ENCODE measurements at places on chromosomes 12 and 14.

GRCh38 chr14:23694949-23695663 is 58.9 kb downstream of the DHRS2 start:
- no peak for DNase-seq

DNA sequence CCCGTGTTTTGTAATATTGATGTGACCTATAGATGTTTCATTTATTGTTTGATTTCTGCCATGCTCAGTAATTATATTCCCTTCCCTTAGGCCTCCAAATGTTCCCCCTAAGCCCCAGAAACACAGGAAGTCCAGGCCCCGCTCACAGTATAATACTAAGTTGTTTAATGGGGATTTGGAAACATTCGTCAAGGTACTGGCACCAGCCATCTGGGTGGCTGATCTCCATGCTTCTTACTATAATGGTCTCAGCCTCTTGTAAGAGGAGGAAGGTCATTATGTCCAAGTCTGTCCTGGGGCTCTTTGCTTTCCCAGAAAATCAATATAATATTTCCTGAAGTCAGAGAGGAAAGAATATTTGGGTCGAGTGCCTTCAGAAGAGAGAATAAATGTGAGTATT is 130.9 kb downstream of the KICS2 start:
- DNase-seq, result no peak

DNA sequence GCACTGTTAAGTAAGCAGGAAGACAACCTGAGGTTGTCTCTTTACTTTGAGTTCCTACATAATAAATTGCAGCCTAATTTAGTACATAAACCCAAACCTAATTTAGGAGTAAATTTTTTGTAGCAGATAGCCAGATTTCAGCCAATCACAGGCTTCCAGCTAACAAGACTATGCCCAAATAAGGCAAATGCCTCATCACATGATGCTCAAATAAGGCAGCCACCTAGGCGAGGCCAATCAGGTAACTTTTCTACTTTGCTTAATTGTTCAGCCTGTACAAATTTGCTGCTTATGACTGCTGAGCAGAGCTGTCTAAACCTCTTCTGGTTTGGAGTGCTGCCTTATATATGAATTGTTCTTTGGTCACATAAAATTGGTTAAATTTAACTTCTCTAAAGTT is 1118.7 kb upstream of the TMEM132C start:
- no peak for DNase-seq

GRCh38 chr12:53849656-53850055 is 89.0 kb upstream of the HOXC13 start:
- no peak for DNase-seq

DNA sequence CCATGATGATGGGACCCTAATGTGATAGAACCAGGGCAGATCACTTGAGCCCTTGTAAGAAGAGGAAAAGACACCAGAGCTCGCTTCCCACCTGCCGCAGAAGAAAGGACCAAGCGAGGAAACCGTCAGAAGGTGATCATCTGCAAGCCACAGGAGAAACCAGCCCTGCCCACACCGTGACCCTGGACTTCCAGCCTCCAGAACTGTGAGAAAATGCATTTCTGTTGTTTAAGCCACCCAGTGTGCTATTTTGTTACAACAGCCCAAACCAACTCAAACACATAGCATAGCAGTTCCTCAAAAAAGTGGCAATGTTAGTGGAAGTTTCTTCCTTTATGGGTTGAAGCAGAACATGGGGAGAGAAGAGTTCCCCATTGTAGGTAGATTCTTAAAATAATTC is 107.9 kb upstream of the BCL2L14 start:
- no peak for DNase-seq

DNA sequence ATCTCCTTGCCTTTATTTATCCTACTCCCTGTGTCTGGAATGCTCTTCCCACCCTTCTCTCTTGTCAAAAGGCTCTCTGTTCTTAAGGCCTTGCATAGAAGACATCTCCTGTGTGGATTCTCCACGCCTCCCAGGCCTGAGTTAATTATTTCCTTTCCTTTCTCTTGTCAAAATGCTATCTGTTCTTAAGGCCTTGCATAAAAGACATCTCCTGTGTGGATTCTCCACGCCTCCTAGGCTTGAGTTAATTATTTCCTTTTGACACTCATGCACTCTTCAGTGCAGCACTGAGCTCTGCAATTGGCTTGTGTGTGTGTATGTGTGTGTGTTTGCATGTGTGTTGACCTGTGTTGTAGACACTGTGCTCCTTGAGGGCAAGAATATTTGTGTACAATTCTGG is 52.1 kb upstream of the DCD start:
- no peak for DNase-seq

GRCh38 chr12:52189376-52190174 is 2.2 kb downstream of the KRT80 start:
- no peak for DNase-seq

GRCh38 chr12:122184517-122184916 is 1.6 kb downstream of the LRRC43 start:
- DNase-seq, result peak; percentile 76

DNA sequence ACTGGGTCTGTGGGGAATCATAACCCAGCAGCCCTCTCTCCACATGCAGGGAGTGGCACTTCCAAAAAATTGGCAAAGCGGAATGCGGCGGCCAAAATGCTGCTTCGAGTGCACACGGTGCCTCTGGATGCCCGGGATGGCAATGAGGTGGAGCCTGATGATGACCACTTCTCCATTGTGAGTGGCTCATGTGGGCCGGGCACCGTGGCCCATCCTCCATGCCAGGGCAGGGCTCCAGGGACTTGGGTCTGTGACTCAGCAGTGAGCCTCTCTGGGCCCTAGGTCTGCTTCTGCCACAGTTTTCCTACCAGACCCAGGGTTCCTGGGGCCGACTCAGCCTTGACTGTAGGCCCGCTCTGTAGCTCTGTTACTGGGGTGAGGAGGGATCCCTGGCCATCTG is 2.2 kb downstream of the NPFF start:
- no peak for DNase-seq

DNA sequence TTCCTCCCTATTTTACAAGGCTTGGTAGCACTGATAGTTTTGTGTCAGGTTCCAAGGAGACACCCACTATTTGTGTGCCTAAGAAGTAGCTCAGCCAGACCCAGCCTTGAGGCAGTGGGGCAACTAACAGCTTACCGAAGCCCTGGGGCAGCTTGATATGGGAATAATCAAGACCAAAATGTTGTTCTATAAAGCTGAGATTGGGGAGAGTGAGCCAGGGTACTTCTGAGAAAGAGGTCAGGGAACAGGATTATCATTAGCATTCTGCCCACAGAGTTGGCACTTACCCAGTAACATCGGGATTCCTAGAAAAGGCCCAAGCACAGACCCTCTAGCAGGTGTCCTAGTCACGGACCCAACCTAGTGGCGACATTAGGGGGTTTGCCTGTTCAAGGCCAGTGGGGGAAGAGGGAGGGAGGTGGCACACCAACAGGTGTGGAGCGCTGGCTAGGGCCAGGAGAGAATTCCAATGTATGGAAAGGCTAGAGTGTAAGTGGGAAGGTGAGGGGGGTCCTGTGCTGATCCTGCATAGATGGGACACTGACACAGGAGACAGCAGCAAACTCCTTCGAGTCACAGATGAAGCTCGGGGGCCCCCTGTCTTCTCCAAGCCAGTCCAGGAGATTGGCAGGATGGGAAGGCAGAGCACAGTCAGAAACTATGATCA is 4.9 kb downstream of the PPP1R3E start:
- DNase-seq, result no peak

GRCh38 chr12:23349564-23349963 is 599.9 kb downstream of the SOX5 start:
- no peak for DNase-seq

- no peak for DNase-seq
Observed at GRCh38 chr14:70190156-70190555, 1.4 kb upstream of the SLC8A3 start.

DNA sequence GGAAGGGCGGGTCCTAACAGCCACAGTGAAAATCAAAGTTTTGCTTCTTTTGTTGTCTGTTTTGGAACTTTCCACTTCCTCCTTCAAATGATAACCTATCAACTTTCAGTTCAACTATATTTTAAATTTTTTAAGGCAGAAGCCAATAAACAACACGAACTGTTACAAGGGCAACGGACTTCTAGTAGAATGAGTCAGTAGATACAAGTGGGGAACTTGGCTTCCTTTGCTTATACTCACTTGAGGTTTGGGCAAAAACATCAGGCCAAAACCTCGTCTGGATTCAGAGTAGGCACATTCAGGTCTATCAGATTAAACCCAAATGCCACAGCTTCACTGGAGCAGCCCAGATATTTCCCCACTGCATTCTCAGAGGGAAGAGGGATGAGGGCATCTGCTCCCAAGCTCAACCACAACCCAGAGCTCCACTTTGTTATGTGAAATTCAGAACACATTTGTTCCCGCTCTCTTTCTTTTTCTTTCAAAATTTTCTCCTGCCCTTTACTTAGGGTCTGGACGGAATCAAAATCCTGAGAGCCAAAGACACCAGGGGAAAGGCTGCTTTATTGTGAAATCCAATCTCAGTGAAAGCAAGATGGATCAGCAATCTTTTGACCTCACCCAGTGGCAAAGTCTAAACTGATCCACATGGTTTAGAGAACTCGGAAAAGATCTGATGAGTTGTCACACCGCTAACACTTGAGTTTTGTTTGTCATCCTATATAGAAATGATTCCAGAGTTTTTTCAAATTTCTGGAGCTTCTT is 152.5 kb upstream of the BTG1 start:
- DNase-seq, result no peak

- DNase-seq, result peak; percentile 71
Observed at GRCh38 chr14:68790644-68791077, 2.2 kb downstream of the ZFP36L1 start.

GRCh38 chr14:104239185-104239775 is 100.9 kb downstream of the KIF26A start:
- DNase-seq, result no peak

DNA sequence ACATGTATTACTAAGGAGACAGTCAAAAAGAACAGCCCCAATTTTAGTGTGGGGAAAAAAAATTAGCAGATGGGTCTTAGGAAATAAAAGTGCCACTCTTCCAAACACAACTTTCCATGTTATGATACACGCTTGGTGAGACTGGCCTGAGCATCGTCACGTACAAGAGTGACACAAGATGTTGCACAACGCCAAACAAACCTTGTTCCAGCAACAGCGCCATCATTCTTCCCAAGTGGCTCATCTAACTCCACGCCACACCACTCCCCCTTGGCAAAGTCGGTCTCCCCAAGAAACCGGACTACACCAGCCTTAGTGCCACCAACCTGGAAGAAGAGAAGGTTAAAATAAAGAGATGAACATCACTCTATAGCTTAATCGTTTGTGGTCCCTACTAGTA is 58.7 kb downstream of the CLIP1 start:
- DNase-seq, result no peak

DNA sequence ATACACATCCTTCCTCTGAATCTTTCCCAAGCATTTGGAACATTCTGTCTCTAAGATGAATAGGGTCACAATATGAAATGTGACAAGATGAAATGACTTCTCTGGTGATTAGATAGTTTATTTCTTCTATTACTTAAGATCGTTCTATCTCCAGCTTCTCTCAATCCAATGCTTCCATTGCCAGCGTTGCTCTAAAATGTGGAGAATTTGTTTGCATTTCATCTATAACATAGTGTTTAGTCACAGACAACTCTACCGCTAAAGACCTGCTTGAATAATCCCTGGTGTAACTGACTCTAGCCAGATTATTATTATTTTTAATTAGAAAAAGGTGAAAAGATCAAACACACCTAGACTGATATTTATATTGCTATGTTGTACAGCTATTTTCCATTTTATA is 184.7 kb upstream of the PRICKLE1 start:
- no peak for DNase-seq

DNA sequence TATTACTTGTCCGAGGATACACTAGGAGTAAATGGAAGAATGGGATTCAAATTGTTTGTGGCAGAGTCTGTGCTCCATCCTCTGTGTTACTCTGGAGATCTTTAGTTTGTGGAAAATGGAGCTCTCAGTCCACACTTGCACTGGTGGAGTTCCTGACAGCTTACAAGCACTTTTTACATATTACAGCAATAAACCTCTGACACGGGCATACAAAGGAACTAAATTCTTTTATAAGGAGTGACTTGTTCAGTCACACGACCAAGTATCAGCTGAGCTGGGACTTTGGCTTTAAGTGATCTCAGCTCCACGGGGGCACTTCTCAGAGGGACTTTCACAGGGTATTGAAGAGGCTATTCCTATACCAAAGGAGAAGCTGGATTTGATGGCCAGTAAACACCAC is 417.5 kb downstream of the LRIG3 start:
- no peak for DNase-seq

- no peak for DNase-seq
Observed at GRCh38 chr12:79532907-79533288, 157.9 kb downstream of the PAWR start.

DNA sequence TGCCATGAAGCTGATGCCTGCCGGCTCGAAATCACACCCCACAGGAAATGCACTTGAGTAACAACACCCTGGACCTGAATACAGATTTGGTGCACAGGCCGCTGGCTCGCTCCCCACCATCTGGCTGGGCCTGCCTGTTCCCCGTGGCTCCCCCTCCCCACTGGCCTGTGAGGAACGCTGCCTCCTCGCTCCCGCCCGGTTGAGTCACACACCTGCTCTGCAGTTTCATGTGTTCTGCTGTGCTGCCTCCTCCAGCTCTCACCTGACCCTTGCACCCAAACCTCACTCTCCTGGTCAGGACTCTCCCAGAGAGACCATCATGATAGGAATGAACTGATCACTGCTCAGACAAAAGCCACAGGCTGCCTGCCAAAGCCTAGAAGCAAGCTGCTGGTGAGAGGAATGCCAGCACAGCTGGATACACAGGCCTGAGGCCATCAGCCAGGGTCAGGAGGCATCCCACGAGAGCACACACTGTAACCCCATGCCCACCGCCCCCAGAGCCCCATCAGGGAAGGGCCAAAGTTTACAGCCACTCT is 3.8 kb upstream of the SIVA1 start:
- DNase-seq, result peak; percentile 73

GRCh38 chr14:59309291-59309900 is 120.9 kb downstream of the DAAM1 start:
- DNase-seq, result no peak

- DNase-seq, result no peak
Observed at GRCh38 chr12:24125280-24125679, 175.8 kb upstream of the SOX5 start.

DNA sequence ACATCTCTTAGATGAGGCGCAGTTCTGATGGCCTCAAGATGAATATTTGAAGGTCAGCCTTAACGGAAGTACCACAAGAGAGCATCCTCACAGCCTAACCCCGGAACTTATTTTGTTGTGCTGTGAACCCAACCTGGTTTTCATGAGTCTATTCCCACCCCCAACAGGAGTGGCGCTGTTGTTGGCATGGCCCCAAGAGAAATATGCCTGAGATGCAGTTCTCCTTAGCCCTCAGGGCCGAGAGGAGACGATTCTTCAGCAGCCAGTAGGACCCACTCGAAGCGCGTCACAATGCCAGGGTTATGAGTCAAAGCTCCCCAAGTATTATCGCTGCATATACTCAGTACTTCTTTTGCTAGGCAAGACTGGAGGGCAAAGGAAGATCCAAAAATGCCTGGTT is 24.5 kb upstream of the BCL11B start:
- DNase-seq, result no peak

GRCh38 chr14:66085224-66085623 is 400.9 kb upstream of the CCDC196 start:
- DNase-seq, result no peak

Data from spleen (tissue), 13 donors.